AG04450 (cell line): ENCODE measurements at places on chromosomes 7 and 10. TPM values are rescaled to one million over a fixed set of nuclear protein-coding genes. Genes with fewer than 3 reads are reported as not detected.

ADAMTS14 gene
- polyA plus RNA-seq = 2.9 and 4.6 TPM in 2 replicates

OR2A1 gene
- polyA plus RNA-seq = not detected in 2 replicates

ACHE gene
- 0.24 and 0.35 TPM in 2 replicates for polyA plus RNA-seq

VSTM2A gene
- polyA plus RNA-seq = not detected in 2 replicates

GIMAP6 gene
- not detected in 2 replicates for polyA plus RNA-seq

NACAD gene
- polyA plus RNA-seq = 0.64 and 1.7 TPM in 2 replicates

AKR1C4 gene
- not detected in 2 replicates for polyA plus RNA-seq

MINDY3 gene
- 19.4 and 28.7 TPM in 2 replicates for polyA plus RNA-seq

PGAM2 gene
- not detected in 2 replicates for polyA plus RNA-seq

DNA sequence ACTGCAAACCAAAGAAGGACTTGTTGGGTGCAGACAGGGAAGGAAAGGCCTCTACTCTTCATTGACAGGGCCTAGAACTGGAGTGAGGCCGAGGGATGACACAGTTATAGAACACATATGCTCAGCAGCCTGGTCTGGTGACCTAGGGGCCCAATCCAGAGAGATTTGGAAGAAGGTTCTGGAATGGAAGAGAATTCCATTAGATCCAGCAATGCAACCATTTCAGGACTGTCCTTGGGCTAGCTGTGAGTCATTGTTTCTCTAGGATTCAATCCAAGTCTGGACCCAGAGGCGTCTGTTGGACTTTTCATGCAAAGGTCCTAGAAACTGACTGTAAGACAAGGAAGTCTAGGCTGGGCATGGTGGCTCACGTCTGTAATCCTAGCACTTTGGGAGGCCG lies 59.2 kb downstream of the WIPF3 start:
- no peak for DNase-seq

DNA sequence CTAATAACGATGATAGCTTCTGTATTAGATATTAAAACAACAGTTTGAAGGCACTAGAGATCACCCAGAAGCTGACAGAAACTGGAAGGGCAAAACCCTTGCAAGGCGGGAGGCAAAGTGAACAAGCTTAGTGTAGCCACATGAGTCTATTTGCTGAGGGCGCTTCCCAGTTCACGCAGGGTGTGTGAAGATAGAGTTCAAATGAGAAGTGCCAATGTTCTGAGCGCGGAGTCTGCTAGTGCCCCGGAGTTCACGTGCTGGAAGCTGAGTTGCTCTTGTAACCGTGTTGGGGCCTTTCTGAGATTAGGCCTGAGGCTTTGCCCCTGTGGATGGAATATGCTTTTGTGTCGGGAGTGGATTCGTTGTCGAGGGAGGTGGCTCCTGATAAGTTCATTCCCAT lies 16.6 kb upstream of the GTPBP4 start:
- no peak for DNase-seq

DNA sequence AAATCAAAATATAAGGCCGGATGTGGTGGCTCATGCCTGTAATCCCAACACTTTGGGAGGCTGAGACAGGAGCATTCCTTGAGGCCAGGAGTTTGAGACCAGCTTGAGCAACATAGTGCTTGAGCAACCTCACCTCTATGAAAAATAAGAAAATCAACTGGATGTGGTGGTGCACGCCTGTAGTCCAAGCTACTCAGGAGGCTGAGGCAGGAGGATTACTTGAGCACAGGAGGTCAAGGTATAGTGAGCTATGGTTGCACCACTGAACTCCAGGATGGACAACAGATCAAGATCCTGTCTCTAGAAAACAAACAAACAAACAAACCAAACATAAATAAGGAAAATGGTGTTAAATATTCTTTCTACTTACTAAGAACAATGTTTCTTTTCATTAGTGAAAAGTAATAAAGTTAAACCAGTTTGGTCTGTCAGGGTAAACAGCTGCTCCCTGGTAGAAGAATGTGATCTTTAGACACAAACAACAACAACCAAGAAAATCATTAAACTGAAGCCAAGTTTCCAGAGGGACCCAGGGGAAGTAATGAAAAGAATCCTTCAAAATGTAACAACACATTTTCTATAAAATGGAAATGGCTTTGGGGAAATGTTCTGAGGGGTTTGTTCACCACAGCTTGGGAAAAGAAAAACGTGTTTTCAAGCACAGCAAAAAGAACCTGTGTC lies 17.5 kb upstream of the BAG3 start:
- no peak for DNase-seq

DNA sequence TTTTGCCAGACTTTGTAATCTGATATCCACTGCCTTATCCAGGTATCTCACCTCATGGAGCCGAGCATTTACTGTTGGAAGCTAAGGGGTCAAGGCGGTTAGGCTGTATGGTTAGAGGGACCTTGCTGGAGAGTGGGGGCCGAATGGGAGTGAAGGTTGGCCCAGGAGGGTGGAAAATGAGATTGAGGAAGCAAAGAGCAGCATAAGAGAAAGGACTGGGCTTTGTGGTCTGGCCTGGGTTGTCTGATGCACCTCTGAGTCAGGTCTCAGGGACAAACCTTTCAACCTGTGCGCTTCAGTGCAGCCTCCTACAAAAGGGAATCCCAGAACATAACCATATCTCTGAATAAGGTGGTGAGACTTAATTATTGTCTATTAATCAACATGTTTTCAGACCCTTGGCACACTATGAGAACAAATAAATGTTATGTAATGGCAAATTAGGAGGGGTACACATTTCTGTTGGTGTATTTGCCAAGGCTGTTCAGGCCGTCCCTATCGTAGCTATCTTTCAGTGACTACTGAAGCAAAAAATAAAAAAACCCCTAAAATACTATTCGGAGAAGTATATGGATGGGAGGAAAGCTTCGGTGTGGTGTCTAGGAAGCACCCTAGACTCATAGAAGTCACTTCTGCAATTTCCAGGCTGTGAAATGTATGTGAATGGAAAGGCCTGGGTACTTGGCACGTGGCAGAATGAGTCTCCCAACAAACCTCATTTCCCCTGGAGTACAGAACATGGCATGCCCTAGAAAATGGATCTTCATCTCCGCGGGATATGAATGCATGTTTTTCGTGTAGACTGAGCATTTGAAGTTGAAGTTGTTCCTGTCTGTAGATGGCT lies 4.3 kb downstream of the CAMK1D start:
- no peak for DNase-seq

DNA sequence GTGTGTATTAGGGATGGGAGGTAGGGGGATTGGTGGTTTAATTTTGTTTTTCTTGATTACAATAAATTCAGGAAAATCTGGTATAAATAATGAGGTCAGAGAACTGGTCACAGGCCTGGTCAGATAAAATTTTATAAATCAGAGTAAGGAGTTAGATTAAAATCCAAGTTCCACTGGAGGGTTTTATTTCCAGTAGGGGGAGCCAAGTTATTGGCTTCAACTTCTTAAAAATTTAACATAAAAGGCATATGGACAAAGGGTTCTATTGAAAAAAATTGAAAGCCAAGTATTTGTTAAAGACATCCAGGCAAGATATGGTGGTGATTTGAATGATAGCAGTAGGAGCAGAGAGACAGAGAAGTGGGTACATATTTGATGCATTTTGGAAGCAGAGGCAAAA lies 763.3 kb downstream of the SORCS1 start:
- no peak for DNase-seq

DNA sequence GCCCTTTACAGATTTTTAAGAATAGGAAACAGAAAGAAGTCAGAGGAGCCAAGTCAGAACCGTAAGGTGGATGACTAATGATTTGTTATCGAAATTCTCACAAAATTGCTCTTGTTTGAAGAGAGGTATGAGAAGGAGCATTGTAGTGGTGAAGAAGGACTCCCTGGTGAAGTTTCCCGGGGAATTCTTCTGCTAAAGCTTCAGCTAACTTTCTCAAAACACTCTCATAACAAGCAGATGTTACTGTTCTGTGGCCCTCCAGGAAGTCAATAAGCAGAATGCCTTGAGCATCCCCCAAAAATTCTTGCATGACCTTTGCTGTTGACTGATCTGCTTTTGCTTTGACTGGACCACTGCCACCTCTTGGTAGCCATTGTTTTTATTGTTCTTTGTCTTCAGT lies 152.9 kb downstream of the HGF start:
- DNase-seq = no peak

DNA sequence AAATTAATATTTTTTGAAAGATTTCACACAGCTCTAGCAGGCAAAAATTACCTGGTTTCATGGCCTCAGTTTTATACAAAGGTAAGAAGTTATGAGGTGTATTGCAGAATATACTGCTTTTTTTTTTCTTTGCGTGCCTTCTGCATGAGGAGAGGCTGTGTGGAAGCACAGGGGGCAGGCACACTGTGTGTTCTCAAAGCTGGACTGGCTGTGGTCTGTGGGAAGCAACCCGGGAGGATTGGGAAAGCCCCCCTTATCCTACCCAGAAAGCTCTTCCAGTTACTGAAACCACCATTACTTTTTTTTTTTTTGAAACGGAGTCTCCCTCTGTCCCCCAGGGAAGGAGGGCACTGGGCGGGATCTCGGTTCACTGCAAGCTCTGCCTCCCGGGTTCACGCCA lies 25.0 kb downstream of the ADARB2 start:
- DNase-seq = no peak

DNA sequence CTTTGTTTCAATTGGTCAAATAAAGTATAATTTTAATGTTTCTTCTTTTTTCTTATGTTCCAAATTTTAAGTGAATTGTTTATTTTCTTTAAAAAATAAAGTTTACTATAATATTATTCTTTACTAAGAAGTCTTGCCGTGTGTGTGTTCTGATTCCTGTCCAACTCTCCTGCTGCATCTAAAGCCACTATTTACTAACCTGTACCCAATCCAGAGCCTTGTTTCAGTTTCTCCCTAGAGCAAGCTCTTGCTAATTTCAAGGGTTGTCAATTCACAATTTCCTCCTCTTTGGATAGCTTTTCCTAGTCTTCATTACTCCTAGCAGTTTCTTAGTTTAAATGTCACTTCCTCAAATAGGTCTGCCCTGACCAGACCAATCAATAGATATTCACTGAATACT lies 314.9 kb upstream of the SEMA3A start:
- DNase-seq = no peak

GRCh38 chr7:74023092-74023536 lies 4.9 kb upstream of the ELN start:
- DNase-seq = no peak

DNA sequence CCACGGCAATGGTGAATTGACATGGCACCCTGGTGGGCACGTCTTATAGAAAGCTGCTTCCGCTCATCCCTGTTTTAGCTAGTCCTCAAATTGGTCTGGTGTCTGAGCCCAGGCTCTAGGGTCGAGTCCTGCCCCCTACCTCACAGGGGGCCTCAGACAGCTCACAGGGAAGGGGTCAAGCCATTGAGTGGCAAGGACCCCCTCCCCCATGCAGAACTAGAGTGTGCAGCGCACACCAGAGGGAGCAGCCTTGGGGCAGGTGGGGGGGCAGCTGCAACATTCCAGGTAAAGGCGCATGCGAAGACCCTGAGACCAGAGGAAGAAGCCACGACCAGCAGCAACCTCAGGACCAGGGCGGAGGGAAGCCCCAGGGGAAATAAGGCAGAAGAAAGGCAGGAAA lies 240.4 kb upstream of the PPP2R2D start:
- DNase-seq = no peak

DNA sequence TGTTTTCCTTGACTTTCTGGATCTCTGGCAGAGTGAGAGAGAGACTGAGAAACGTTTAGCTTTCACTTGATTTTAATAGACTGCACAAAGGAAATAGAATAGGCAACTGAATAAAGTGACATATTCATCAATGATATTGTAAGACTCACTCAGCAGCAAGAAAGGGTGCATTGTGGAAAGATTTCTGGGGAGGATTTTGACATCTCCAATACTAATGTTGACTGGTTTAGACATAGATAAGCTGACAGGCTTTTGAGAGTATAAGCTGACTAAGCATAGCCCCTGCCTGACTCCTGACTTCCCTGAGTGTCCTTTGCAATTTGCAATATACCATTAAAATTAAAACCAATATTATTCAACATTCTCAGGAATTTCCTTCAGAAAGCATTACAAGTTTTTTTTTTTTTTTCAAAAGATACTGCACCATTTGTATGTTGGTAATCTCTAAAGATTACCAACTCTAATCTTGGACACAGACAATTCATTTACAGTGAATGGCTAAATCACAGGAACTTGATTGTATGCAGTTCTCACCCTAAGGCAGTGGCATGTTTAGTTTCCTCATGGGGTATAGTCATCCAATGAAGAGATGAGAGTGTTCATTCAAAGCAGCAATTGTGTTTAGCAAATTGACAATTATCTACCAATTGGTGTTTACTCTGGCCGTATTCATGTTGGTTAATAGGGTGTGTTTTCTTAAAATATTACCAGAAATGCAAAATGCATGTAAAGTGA lies 325.6 kb downstream of the SORCS3 start:
- no peak for DNase-seq

DNA sequence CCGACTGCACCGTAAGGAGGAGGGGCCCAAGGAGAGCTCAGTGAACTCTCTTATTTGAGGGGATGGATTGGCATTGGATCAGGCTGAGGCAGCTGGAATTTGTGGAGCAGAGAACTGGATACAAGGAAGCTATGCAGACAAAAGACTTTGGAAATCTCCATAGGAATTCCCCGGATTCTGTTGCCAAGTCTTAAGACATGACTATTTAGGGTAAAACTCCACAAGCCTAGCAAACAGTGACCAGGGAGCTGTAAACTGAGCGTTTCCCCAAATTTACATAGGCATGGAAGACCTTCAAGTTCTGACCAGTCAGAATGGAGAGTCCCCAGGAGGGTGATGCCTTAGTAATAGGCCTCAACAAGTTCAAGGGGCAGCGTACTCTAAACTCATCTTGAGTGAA lies 82.5 kb upstream of the PCBD1 start:
- DNase-seq = no peak

- no peak for DNase-seq
These were observed 1.5 kb downstream of the ANKRD61 start for GRCh38 chr7:6032641-6033040.

- DNase-seq = no peak
These were observed 4.4 kb downstream of the PON3 start for GRCh38 chr7:95391761-95392160.

- no peak for DNase-seq
These were observed 131.0 kb upstream of the GAD2 start for GRCh38 chr10:26085549-26085948.

- DNase-seq = no peak
These were observed 71.8 kb upstream of the PIK3CG start for GRCh38 chr7:106793015-106793975.

GRCh38 chr7:106291247-106291646 lies 6.5 kb upstream of the NAMPT start:
- no peak for DNase-seq

DNA sequence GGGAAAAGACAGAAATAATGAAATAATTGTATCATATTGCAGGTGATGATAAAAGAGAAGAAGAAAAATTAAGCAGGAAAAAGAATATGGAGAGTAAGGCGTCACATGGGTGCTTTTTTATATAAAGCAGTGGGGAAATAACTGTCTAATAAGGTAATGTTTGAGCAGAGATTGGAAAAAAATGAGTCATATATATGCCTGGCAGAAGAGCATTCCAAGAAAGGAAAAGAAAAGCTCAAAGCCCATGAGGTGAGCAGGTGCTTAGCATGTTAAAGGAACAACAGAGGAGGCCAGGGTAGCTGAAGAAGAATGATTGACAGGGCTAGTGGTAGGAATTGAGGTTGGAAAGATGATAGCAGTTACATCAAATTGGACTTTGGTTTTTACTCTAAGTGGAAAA lies 739.5 kb downstream of the SORCS1 start:
- no peak for DNase-seq

GRCh38 chr10:104247513-104248146 lies 7.1 kb upstream of the GSTO1 start:
- DNase-seq = no peak
